GM04503 (cell line): ENCODE measurements at places on chromosomes 3 and 15.

GRCh38 chr3:66378256-66378655 lies 122.6 kb downstream of the LRIG1 start:
- DNase-seq: no peak

- no peak for DNase-seq
These were observed 24.7 kb downstream of the KAT2B start for GRCh38 chr3:20064796-20065564.

DNA sequence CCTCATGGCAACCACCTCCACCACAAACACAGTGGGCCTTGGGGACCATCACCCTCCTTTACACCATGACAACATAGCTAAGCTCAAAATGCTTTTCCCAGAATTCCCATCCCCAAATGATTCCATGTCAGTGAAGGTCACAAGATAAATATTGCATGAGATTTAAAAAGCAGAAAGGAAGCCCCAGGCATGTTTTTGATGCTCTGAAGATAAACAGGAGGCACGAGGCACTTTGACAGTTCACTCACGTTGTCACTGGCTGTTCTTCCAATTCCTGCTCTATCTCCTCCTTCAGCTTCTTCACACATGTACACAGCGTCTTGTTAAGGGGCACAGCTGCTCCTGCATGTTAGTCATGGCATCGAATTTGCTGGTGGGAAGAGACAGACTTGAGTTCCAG lies 180.4 kb downstream of the STAC start:
- DNase-seq: no peak

DNA sequence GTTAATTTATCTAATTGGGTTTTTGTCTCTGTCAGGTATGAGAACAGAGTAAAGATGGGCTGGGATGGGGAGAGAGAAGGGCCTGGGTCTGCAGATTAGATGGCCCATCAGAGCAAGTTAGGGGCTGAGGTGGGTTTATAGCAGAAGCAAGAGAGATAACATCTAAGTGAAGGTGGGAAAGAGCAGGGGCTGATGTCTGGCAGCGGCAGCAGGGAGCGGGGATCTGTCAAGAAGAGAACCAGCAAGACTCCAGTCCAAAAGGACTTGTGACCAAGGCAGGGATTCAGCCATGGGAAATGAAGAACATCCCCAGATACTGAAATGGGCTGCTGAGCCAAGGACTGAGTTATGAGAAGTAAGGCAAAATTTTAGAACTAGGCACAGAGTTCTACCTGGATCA lies 320.6 kb upstream of the TBL1XR1 start:
- DNase-seq: no peak

DNA sequence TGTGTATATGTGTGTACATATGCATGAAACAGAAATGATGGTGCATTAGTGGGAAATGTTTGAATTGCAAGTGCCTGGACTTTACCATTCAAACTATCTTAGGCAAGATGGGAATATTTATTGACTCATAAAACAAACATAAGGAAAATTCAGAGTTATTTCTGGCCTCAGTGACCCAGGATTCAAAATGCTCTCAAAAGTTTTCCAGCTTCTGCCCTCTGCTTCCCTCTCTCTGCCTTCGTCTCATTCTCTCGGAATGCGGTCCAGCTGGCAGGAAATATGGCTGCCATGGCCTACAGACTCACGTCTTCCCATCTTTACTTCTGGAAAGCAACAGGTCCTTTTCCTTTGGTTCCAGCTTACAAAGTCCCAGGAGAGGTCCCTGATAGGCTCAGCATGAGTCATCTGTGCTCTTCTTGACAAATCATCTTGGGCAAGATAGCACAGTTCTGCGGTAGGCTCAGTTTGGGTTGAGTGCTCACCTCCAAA lies 8.7 kb upstream of the ZNF774 start:
- DNase-seq: no peak

- DNase-seq: no peak
These were observed 95.9 kb upstream of the ATP2B2 start for GRCh38 chr3:10601151-10601856.

GRCh38 chr3:106765342-106765741 lies 611.9 kb upstream of the CCDC54 start:
- DNase-seq: no peak

- peak; percentile 52 for DNase-seq
These were observed 26.9 kb downstream of the CHCHD4 start for GRCh38 chr3:14097616-14098391.

DNA sequence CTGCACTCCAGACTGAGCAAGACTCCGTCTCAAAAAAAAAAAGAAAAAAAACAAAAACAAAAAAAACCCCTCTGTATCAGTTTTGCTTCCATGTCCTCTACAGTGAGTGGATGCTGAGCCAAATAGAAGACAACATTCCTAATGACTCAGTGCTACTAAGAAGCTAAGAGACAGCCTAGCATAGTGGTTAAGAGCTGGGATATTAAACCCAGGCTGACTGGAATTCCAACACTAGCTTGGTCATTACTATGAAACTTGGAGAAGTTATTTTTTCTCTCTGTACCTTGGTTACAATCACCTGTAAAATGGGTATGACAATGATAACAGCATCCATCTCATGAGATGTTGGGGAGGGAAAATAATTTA lies 60.9 kb upstream of the PYGO1 start:
- peak; percentile 56 for DNase-seq

DNA sequence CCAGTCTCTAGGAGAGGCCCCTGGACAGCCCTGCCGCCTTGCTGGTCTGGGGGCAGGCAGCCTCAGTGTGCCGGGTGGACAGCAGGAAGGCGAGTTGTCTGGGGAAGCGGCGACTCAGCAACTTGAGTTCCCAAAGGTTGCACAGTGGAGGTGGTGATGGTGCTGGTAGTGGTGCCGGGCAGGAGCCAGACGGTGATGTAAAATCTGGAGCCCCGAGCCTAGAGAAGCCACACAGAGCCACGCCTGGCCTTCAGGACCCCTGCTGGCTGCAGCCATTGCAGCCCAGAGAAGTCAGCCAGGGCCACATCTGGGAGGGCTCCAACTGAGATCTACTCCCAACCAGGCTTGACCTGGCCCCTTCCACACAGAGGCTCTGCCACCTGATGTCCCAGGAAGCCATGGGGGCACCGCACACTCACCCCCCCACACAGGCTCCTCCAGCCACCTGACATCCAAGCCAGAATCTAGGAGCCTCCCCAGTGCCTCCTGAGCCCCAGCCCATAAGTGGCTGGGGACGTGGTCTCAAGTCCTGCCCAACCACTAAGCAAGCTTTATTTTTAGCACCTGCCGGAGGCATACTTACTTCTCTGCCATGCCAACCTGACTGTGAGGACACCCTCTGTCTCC lies 8.8 kb downstream of the C3orf22 start:
- no peak for DNase-seq

- no peak for DNase-seq
These were observed 4.9 kb downstream of the RFTN1 start for GRCh38 chr3:16508591-16508995.

DNA sequence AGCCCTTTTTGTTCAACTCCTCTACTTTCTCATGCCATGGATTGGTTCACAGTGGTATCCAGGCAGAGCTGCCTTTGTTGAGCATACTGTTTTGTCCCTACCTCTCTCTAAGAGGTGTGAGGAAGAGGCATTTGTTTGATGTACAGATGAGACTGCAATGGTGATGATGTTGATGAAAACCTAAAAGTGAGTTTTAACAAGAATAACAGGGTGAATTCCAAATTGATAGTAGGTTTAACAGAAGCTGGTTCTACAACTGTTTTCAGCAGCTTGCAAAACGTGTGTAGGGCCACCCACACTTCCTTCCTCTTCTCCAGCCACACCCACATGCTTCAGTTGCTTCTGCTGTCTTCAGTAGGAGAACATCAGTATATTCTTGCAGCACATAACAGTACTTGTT lies 10.2 kb downstream of the SNRK start:
- no peak for DNase-seq

DNA sequence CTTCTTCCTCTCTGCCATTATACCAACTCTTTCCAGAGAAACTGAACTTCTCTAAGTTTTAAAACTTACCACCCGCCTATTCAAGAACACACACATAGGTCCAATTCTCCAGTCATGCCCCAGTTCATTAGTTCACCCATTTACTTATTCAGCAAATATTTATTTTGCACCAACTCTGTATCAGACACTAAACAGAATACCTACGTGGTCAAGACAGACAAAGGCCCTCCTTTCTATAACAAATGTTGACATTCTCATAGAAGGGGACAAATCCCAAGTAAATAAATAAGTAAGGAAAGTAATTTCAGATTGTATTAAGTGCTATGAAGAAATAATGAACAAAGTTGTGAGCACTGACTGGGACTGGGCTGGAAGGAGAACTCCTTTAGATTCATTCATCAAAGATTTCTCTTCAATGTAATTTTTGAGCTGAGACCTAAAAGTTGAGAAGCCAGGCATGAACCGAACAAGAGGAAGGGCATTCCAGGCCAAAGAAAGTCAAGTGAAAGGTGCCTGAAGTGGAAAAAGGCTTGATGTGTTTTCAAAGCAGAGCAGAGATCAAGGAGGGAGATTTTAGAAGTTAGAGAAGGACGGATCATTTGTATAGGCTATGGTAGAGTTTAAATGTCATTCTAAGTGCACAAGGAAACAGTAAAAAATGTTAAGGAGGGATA lies 120.4 kb downstream of the P3H2 start:
- no peak for DNase-seq

DNA sequence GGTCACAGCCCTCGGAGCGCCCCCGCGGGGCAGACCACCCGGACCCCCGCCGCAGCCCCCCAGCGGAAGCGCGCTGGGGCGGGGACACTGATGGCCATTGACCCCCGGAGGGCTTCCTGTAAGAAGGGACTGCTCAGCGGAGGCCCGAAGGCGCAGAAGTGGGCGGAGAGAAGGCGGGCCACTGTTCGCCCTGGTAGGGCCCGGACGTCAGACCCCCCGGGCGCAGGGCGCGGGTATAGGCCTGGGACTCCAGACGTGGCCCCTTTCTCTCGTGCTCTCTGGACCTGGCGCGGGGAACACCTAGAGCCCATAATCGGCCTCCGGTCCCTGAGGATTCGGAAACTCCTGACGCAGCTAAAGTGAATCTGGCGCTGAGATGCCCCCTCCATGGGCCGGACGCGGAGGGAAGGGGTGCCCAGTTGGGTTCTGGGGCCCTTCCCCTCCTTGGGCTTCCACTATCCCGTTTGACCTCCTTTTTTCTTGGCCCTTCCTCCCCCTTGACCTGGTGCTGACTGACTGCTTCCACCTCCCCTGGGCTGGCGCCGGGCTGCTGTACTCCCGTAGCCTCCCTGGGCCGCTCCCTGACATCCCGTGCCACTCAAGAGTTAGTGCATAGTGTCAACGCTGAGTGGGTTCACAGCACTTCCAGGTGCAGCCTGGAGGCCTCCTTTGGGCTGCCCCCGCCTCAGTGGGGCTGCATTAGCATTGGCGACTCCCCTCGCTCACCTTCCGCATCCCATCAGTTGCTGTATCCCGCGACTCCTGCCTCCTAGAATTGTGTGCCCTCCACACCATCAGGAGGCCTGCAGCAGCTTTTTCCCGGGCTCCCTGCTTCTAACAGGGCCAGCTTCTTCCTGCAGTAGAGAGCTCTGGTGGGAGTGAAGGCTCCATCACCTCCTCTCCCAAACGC lies 694 bp downstream of the ABTB1 start:
- DNase-seq: no peak
